ENCODE measurements at places on chromosomes 13 and 19.

DNA sequence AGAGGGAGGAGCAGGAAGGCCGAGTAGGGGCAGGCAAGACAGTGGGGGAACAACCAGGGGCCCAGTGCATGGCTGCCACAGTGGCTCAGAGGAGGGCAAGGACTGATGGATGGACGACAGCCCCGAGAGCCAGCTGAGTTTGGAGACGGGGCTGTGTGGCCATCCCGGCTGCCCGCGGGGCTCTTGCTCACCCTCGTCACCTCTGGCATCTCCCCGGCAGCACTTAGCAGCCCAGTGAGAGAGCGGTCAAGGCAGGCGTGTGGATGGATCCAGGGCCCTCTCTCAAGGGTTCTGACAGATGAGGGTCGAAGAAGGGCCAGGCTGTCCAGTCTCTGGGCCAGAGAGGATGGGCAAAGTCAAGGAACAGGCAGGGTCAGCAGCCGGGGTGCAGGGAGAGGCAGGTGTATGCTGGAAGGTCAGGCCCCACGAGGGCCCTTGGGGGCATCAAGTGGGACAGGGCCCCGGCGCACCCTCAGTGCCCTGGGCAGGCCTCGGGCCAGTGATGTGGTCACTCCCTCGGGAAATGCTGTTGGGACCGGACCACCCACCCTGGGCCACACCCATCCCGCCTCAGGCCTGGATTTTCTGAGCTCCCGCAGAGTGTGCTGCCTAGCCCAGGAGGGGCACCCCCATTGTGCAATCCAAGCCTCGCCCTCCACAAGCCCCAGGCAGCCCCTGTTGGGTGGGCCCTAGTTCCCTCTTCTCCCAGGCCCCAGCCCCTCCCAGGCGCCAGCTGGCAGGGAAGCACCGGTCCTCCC is 56.4 kb upstream of the TPM4 start:
- no peak for DNase-seq

- DNase-seq = no peak
Observed at GRCh38 chr19:38785187-38785699, 3.8 kb upstream of the LGALS7B start.

DNA sequence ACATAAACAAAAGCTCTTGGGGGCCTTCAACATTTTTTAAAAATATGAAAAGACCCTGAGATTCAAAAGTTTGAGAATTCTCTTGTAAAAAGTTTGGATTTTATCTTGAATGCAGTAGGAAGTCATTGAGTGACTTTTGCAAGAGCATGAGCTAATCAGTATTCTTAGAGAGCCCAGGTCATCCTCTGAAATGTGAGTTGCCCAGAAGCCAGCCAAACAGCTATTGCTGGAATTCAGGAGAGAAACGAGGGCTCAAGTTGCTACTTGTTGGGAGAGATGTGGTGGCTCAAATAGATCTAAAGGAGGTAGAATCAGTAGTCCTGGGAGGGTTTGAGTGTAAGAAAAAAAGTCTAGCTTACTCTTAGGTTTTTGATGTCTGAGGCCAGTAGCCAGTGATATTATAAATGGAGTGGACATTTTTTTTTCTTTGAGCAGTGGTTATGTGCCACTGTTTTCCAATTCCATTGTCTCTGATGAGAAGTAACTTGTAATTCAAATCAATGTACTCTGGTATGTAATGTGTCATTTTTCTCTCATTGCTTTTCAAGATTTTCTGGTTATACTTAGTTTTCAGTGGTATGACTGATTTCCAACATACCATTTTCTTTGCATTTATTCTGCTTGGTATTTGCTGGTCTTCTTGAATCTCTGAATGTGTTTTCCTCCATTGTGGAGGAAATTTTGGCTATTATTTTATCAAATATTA is 30.7 kb downstream of the LMO7 start:
- DNase-seq = no peak

DNA sequence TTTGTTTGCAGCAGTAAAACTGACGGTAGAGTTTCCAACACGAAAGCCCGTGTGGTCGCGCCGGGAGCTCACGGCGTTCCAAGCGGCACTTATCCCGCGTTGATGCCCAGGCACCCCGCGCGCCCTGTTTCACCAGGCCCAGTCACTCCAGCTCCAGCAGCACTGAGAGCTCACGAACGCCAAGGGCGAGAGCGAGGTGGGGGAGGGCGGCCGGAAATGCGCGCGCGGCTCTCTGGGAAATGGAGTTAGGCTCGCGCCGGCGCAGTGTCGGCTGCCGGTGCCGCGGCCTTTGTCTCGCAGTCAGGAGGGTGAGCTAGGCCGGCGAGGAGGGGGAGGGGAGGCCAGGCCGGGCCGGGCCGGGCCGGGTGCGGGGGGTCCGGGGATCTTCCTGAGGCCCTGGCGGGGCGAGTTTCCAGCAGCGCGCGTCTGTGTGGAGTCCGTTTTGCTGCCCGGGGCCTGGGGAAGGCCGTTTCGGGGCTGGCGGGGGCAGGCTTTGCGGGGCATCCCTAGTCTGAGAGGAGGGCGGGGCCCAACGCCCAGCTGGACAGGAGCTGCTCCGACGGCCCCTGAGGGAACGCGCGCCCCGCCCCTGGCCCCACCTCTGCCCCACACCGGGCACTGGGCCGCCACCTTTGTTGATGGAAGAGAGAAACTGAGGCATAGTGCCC is at the start of gene ZNF135:
Gene ZNF135 (plus strand): TSS at position 280 of the 668 bp plus-strand sequence. CDS start 721 bp downstream, outside the sequence.
- peak; percentile 80 for DNase-seq

GRCh38 chr13:51321836-51322235 is 17.7 kb upstream of the SERPINE3 start:
- no peak for DNase-seq

DNA sequence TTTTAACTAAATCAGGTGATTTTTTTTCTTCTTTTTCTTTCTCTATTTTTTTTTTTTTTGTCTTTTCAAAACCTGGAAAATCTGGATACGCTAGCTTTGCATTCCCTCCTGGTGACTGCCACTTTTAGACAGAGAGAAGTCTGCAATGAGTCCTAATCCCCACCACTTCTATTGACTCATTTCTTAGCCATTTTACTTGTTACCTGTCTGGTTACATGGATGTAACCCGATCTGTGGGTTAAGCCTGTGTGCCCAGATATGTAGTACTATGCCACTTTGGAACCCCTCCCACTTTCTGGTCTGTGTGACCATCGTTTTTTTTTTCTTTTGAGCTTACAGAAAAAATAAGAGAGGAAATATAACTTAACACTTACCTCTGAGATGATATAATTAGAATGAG is 817.8 kb upstream of the PCDH9 start:
- DNase-seq = no peak

DNA sequence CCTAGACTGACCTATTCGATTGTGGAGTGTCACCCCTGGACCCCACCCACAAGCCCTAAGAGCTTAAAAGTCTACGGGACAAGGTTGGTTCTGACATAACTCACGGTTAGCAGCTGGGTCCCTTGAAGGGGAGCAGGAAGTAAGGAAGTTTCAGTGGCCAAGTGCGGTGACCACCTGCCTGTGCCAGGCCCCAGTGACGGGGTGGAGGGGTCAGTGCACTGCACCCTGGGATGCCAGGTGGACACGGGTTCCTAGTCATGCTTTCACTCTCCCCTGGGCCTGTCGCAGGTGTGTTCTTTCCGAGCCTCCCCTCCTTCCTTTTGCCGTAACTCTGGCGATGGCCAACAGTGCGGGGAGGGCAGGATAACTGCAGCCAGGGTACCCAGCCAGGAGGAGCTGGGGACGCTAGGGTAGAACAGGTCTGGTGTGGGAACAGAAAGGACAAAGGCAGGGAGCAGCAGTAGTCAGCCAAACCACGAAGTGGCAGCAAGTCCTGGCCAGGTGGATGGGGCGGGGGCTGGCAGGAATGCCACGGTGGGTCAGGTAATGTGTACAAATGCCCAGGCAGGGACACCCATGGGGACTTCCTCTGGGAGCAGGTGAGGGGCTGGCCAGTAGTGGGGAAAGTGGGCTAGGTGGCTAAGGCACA is 58.3 kb downstream of the RGCC start:
- DNase-seq = no peak

DNA sequence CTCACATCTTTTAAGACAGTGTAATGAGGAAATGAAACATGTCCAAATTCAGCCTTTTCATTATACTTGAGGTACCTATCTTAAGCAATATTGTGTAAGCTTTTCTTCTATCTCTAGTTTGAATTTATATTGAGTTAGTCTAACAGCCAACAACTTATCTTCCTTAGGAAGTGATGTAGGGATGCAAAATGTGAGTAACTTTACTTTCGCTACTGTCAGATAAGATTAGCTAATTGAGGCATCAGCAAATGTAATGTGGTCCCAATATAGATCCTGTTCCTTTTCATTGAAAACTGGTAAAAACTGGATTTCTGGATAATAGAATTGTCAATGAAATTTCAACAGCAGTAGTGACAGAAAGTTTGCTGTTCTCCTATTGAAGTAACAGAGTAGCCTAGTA is 902.2 kb downstream of the GPC5 start:
- DNase-seq = no peak

GRCh38 chr13:33728271-33729037 is 89.5 kb upstream of the RFC3 start:
- DNase-seq = peak; percentile 19

DNA sequence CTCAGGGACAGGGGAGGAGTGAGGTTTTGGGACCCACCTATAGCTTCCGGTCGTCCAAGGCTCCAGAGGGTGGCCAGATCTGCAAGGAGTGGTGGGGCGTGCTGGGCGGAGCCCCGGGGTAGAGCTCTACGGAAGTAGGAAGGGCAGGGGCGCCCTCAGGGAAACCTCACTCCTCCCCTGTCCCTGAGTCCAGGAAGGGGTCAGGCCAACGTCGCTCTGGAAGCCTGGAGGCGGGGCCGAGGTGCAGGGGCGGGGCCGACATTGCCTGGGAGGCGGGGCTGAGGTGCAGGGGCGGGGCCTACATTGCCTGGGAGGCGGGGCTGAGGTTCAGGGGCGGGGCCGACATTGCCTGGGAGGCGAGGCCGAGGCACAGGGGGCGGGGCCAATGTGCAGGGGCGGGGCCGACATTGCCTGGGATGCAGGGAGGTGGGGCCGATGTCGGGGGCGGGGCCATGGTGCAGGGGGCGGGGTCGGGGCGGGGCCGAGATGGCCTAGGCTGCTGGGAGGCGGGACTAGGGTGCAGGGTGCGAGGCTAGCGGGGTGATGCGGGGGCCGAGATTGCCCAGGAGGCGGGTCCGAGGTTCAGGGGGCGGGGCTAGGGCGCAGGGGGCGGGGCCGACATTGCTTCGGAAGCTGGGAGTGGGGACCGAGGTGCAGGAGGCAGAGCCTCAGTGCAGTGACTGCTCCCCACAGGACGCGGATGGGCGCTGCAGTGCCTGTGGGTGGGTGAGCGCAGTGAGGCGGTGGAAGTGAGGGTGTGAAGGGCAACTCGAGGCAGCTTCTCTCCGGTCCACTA is 4.9 kb upstream of the PALM start:
- peak; percentile 77 for DNase-seq

Data from CD4-positive, alpha-beta T cell treated with Interleukin-15 for 1 hour (primary cell).